ENCODE measurements at places on chromosomes 2 and 18.
A peak's percentile ranks its signal among the peaks of the same experiment; 100 is the strongest.

GRCh38 chr2:143545059-143545948, 416.1 kb downstream of the ARHGAP15 start:
- no peak for DNase-seq

- DNase-seq: no peak
Observed at GRCh38 chr2:194602750-194603149, 1054.3 kb upstream of the SLC39A10 start.

- no peak for DNase-seq
Observed at GRCh38 chr2:8296306-8296705, 385.6 kb upstream of the ID2 start.

GRCh38 chr2:28206762-28207161, 185.9 kb upstream of the FOSL2 start:
- no peak for DNase-seq

DNA sequence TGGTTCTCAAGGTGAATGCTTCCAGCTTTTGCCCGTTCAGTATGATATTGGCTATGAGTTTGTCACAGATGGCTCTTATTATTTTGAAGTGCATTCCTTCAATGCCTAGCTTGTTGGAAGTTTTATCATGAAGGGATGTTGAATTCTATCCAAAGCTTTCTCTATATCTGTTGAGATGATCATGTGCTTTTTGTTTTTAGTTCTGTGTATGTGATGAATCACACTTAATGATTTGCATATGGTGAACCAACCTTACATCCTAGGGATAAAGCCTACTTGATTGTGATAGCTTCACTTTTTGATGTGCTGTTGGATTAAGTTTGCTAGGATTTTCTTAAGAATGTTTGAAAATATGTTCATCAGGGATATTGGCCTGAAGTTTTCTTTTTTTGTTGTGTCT, 112.1 kb downstream of the MBD2 start:
- DNase-seq: no peak

- no peak for DNase-seq
Observed at GRCh38 chr18:59387687-59388565, 28.9 kb upstream of the LMAN1 start.

GRCh38 chr2:159609811-159610549, 6.4 kb downstream of the BAZ2B start:
- peak; percentile 12 for DNase-seq

GRCh38 chr2:26861610-26862224, 13.8 kb downstream of the DPYSL5 start:
- DNase-seq: no peak

GRCh38 chr2:75603477-75603876, 42.7 kb upstream of the EVA1A start:
- no peak for DNase-seq

DNA sequence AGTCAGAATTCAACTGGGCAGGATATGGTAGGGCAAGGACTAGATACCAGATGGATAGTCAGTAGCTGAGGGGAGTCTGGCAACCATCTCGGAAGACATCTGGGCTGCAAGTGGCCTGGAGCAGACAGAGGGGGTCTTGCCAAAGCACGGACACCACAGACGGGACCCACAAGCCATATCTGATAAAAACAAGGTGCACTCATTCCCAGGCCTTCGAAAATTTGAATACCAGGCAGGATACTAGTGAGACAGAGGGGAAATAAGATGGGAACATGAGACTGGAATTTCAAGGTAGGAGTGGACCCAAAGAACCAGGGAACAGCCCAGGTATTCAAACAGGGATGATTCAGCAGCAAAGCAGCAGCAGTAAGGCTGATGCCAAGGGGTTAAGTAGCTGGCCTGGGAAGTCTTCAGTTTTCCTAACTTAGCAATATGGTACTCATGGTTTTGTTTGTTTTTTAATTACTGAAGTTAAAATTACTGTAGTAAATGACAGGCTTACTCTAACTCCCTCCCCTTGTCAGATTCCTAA, 144.9 kb upstream of the NCKAP5 start:
- no peak for DNase-seq

DNA sequence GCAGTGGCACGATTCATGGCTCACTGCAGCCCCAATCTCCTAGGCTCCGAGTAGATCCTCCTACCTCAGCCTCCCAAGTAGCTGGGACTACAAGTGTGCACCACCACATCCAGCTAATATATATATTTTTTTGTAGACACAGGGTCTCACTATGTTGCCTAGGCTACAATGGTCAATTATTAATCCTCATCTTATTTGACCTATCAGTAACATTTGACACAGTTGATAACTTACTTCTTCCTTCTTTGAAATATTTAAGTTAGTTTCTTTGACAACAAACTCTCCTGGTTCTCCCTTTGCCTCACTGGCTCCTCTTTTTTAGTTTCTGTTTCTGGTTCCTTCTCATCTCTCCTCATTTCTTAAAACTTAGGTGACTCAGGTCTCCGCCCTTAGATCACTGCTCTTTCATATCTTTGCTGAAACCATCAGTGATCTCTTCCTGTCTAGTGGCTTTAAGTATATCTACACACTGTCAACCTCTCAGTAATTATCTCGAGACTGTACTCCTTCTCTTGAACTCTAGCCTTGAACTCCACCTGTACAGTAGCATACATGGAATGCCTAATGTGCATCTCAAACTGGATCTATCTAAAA, 11.5 kb downstream of the PGAP1 start:
- no peak for DNase-seq

DNA sequence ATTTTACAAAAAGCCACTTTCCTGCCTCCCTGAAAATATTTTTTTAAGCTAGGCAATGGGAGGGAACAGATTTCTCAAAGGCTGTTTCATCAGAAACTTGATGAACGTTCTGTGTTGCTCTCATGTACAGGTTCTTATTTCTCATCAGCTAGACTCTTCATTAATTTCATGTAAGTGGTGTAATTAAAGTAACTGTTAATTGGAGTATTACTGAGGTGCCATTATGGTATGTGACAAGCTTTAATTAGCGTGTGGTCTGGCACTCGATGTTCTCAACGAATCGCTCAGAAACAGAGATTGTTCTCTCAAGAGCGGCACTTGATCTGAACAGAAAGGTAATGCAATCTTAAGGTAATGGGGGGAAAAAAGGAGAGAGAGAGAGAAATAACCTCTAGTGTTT, 81.9 kb upstream of the MYCN start:
- no peak for DNase-seq

DNA sequence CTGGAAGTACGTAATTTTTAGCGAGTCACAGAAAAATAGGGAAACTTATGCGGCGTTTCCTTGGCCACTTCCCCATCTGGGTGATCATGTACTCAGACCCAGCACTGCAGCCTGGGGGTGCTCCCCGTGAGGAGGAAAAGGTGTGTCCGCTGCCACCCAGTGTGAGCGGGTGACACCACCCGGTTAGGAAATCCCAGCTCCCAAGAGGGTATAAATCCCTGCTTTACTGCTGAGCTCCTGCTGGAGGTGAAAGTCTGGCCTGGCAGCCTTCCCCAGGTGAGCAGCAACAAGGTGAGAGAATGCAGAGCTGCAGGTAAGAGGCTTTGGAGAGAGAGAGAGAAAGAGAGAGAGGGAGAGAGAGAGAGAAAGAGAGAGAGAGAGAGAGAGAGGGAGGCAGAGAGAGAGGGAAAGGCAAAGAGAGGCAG, at the start of gene IL1R2:
Gene IL1R2 (plus strand): TSS at position 240 of the 425 bp plus-strand sequence. CDS start 16,616 bp downstream, outside the sequence.
- DNase-seq: no peak

- no peak for DNase-seq
Observed at GRCh38 chr2:11701206-11701605, 31.2 kb upstream of the NTSR2 start.
